Activated CD4-positive, alpha-beta T cell treated with anti-CD3 and anti-CD28 coated beads, Interleukin-2, amount 50 U/mL, for 24 hours (primary cell): ENCODE measurements at places on chromosomes 4 and X.

DNA sequence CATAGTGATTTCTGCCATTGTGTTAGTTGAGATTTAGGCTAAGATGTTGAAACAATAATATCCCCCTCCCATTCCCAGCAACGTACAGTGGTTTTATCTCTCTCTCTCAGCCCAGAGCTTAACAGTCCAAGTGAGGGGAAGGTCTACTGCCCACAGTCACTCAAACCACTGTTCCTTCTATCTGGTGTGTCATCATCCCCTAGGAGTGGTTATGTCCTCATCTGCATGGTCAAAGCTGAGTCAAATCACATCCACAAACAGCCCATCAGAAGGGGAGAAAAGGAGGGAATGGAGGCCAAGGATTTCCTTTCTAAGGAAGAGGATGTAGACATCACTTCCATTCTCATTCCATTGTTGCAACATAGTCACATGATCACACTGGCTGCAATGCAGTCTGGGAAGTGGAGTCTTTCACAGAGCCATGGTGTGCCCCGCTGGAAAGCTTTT is 42.8 kb upstream of the CHRNA9 start:
- DNase-seq = no peak

DNA sequence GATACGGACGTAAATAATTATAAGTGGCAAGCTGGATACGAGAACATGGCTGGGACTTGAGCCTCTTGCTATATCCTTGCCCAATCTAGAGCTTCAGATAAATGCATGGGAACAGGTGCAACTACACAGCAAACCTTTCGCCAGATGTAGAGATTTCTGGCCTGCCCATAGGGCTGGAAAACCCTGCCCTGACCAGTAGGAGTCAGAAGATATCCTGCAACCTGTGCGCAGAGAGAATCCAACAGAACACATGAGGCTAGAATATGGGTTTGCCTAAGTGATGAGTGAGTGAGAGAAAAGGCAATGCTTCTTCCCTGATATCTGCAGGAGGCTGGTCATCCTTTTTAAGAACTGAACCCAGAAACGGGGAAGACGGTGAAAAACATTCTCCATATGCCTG is 805.3 kb upstream of the TENM3 start:
- no peak for DNase-seq

DNA sequence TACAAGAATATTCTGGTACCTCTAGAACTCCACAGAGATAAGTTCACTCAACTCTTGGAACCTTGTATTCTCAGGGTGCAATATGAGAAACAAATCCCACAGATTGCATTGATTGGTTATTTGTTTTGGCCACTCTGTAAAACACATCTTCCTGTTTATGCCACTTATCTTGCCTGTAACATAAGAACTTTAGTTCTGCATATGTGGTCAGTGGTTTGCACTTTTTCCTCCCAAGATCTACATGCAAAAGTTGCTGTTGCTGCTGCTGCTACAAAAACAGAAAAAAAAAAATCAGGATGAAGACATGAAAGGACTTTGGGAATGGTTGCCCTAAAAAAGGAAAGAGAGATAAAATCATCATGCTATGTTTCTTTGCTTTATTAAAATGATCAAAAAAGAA is 9.6 kb downstream of the ODAPH start:
- DNase-seq = no peak

- no peak for DNase-seq
These were observed 53.8 kb downstream of the NFKB1 start for GRCh38 chr4:102554992-102555391.

GRCh38 chr4:157667836-157668235 is 447.3 kb downstream of the GRIA2 start:
- no peak for DNase-seq

DNA sequence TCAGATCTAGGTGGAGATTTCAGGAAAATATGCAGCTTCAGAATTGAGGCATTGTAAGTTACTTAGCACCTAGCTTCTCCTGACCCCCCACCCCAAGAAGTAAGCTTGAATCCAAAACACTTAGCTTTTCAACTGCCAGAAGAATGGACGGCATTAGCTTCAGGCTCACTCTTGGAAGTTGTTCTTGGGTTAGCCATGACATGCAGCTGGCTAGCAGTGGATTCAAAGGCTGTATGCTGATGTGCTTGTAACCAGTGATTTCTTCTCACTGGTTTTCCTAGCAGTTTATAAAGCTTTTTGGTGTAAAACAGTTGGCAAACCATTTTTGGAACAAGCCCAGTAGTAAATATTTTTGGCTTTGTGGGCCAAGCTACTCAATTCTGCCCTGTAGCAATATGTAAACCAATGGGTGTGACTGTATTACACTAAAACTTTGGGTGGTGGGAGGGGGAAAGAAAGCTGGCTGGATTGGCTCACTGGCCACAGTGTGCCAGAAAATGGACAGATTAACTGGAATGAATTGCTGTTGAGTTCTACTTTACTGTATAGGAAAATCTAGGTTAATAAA is 85.6 kb downstream of the SHROOM2 start:
- no peak for DNase-seq

DNA sequence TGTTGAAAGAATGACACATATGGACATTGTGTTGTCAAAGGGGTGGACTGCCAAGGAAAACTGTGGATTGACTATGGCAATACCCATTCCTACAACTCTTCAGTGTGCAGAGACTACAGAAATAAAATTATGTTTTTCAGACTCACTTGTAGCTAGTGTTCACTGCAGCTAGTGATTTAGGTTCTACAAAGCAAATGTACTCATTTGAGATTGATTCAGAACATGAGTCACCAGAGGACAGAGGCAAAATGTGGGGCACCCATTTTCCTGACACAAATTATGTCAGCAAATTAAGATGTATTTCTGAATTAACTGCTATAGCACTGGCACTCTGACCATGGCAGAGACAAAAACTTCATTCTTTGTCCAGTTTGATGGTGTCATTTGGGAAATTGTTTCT is 40.7 kb downstream of the SPCS3 start:
- no peak for DNase-seq

GRCh38 chr4:1010395-1011021 is 918 bp upstream of the FGFRL1 start:
- peak; percentile 37 for DNase-seq

DNA sequence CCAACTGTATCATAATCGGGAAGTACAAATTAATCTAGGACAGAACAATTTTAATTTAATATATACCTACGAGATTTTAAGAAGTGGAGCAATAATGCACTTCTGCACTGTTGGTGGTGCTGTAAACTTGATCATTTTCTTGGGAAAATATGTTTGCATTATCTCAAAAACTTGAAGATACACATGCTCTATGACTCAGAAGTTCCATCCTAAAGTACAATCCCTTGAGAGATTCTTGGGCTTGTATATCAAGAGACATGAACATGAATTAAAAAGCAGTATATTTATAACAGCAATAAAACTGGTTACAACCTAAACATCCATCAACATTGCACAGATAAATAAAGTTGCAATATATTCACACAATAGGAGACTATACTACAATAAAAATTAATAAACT is 168.8 kb downstream of the CLCN4 start:
- DNase-seq = no peak
